ENCODE measurements at places on chromosomes 2 and 18.

GRCh38 chr2:240966457-240966905 is 31.9 kb upstream of the SNED1 start:
- DNase-seq = no peak

GRCh38 chr18:11972371-11973174 is 8.7 kb upstream of the IMPA2 start:
- DNase-seq = no peak

- DNase-seq = no peak
These were observed 40.5 kb downstream of the PTPRM start for GRCh38 chr18:7607540-7608173.

DNA sequence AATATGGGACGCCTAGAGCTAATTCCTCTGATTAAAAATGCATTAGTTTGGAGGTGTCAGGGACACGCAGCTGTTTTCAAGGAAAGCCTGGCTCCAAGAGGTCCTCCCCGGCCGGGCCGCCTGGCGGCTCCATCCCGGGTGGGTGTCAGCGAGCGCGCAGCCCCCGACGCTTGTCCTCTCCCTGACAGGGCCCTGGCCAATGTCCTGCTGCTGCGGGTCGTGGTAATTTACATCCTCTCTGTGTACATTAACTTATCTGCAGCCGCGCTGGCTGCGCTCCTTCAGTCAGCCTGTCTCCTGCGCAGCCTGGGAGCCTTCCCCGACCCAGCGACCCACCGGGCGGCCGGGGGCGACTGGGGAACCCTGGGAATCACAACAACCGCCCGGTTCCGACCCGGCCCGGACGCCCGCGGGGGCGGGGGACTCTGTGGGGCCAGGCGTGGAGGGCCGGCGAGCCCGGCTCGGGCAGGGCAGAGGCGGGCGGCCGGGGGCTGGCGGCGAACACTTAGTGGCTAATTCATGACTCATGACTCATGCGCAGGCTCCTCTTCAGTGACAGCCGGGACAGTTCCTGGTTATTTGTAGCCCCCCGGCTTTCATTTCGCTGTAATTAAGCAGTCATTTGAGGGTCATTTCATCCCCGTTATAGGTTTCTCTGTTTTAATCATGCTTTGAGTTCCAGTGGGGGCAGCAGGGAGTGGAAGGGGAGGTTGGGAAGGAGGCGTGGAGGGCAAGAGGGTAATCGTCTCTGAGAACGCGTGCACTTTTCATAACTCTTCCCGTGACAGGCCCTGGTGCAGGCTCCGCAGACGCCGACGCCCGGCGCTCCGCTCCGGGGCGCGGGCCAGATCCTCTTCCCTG is 141.9 kb upstream of the CTAGE1 start:
- peak; percentile 31 for DNase-seq

All from activated T-cell treated with anti-CD3 and anti-CD28 coated beads, Interleukin-2, amount 50 U/mL, for 48 hours (primary cell).